Stimulated activated CD8-positive, alpha-beta memory T cell treated with anti-CD3 and anti-CD28 coated beads, Interleukin-2, amount 100 ng/mL, for 1 hour (primary cell): ENCODE measurements at places on chromosomes 12 and 14.

- DNase-seq = no peak
Measured at GRCh38 chr12:66051361-66051760, 79.2 kb downstream of the LLPH start.

GRCh38 chr12:1810201-1810930, 10.0 kb upstream of the LRTM2 start:
- no peak for DNase-seq

GRCh38 chr12:129520739-129521138, 383.1 kb downstream of the TMEM132D start:
- no peak for DNase-seq

DNA sequence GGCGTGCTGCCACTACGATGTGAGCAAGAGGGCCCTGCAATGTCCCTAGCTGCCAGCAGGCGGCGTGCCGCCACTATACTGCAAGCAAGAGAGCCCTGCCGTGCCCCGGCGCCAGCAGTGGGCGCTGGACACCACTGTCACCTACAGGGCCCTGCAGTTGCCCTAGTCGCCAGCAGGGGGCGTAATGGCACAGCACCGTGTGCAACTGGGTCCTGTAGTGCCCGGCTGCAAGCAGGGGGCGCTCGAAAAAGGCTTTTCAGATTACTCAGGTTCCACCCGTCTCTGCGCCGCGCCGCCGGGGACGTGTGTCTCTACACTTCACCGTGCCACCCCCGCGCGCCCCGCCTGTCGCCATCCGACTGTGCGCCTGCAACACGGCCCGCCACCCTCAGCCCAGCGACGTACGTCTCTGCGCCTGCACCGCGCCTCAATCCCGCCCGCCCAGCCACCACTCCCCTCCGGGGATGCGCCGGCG, 1356.9 kb downstream of the TMEM121 start:
- no peak for DNase-seq

DNA sequence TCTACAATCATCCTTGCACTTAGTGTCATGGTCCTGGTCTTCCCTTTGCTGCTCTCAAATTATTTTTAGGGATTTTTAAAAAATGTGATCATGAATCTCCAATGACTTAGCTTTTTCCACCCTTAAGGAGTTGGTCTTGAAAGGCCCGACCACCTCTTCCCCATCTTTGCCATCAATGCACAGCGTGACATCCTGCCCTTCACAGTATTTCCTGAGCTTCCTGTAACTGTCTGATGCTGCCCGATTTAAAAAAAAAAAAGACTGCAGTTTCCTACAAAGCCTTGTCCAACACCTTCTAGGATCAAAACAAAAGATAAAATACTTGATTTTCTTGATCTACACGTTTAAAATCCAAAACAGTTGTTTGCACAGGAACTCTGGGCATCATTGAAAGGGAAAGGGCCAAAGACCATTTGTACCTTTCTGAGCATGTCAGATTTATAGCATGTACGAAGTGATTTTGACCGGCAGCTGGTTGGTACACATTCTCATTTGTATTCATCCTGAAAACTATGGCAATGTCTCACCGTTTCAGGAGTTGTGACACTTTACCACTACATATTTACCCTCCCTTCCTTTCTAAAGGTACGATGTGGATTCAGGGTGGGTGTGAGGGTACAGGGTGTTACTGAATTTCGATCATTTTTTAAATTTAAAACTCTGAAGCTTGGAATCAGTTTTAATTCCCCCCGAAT, 7.4 kb upstream of the ELK3 start:
- no peak for DNase-seq

DNA sequence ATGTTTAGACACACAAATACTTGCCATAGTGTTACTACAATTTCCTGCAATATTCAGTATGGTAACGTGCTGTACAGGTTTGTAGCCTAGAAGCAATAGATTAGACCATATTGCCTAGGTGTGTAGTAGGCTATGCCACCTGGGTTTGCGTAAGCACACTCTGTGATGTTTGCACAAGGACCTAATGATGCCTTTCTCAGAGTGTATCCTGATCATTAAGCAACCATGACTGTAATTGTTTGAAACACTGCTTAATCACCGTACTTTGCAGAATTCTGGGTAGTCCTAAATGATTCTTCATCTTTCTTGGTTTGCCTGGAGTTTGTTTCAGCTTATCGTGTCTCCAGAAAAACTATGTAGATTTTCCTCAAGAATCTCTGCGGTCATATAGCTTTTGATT, 11.2 kb upstream of the TCP11L2 start:
- DNase-seq = no peak

DNA sequence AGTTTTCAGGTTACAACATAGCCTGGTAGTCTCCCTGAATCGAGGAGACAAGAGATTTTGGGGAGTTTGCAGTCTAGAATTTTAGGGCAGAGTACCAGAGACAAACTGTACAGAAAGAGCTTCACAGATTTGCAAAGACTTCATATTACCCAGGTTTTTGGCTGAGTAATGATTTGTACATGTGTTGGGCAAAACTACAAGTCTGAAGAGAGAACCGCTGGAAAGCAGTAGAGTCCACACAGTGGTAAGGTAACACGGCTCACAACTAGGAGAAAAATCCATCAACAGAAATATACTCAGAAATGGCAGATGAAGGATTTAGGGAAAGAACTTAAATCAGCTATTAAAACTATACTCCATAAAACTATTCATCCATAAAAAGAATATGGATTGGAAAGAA, 25.7 kb downstream of the FBXO33 start:
- DNase-seq = no peak

GRCh38 chr12:48388938-48389337, 38.2 kb upstream of the ZNF641 start:
- DNase-seq = no peak

- no peak for DNase-seq
Measured at GRCh38 chr14:53570411-53571387, 385.9 kb downstream of the BMP4 start.

GRCh38 chr14:63200767-63201166, 3.5 kb upstream of the RHOJ start:
- no peak for DNase-seq

- DNase-seq = peak; percentile 46
Measured at GRCh38 chr14:103871596-103872480, 24.5 kb upstream of the PPP1R13B start.

- no peak for DNase-seq
Measured at GRCh38 chr12:46360908-46361666, 11.5 kb downstream of the SLC38A2 start.

DNA sequence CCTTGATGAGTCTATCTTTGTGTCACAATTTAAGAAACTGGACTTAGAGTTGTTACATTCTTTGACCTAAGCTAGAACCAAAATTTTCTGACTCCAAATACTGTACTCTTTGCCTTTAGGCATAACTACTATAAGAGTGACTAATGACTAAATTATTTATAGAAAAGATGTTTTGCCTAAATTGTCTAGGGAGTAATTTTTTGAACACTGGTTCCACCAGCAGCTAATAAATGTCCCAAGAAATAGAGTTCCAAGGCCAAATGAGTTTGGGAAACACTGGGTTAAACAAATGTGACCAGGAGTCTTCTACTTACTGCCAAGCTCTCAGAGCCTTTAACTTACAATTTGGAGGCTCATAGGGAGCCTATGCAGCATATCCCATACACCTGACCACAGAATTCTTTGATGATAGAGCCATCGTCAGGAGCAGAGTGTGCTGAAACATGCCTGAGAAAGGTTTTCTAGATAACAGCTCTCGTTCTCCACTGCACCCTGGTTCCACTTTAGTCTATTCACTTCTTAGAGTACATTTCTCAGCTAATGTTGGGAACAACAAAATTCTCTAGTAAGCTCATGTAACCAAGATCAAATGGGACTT, 215.9 kb upstream of the HMGA2 start:
- no peak for DNase-seq

DNA sequence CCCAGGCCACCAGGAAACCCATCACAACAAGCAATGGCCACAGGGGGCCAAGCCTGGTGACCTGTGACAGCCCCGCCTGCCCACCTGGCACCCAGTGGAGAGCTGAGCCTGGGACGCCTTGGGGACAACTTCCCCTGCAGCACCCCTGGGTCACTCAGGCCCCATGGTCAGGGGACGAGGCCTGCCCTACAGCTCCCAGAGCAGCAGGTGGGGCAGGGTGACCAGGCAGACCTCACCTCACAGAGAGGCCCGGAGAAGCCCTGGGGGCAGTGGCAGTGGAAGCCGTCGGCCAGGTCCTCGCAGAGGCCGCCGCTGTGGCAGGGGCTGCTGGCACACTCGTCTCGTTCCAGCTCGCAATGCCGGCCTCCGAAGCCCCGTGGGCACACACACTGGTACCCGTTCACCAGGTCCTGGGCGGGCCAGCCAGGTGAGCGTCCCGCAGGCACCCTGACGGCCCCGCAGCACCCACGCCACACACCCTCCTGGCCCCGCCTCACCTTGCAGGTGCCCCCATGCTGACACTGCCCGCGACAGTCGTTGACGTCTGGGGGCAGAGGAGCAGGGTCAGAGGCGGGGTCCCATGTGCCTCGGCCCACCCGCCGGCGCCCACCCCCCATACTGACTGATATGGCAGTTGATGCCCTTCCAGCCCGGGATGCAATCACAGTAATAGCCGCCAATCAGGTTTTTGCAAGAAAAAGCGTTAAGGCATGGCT, 18.1 kb downstream of the JAG2 start:
- no peak for DNase-seq

- no peak for DNase-seq
Measured at GRCh38 chr14:103030741-103031565, 26.4 kb downstream of the CDC42BPB start.

GRCh38 chr12:6724409-6724797, 557 bp downstream of the COPS7A start:
- no peak for DNase-seq

GRCh38 chr14:74568911-74569310, 43.1 kb downstream of the LTBP2 start:
- no peak for DNase-seq

DNA sequence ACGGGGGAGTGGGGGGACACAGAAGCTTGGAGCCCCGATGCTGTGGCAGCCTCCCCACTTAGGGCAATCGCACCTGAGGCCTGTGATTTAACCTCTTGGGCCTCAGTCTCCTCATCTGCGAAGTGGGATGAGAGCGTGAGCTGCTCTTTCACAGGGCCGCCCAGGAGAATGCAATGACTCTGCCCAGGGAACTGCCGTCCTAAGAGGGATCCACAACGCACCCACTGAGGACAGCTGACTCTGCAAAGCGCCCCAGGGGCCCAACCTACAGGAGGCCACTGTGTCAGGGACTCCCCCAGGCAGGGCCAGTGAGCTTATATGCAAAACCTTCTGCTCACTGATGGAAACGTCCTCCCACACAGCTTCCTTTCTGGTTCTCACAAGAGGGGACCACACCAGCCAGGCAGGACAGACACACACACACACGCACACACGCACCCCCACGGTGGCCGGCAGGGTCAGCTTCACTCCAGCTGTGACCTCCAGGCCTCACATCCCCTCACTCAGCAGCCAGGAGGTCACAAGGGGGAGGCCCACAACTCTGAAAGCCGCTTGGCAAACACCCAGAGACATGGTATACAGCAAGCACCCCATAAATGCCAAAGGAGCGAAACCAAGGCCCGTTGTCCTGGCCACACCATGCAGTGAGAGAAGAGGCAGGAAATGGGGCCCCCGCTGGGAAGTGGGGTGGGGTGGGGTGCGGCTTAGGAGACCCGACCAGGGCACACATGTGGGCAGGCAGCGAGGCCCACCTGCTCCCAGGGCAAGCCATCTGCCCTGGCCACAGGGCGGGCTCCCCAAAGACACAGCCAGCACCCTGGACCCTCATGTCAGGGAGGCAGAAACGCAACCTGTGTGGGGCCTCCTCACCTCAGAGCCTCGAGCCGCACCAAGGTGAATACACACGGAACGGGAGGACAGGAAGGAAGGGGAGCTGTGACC, 73.3 kb downstream of the NCOR2 start:
- DNase-seq = no peak

- DNase-seq = no peak
Measured at GRCh38 chr12:96902076-96902475, 5.0 kb upstream of the NEDD1 start.
